ENCODE measurements at places on chromosomes 12 and 14.

DNA sequence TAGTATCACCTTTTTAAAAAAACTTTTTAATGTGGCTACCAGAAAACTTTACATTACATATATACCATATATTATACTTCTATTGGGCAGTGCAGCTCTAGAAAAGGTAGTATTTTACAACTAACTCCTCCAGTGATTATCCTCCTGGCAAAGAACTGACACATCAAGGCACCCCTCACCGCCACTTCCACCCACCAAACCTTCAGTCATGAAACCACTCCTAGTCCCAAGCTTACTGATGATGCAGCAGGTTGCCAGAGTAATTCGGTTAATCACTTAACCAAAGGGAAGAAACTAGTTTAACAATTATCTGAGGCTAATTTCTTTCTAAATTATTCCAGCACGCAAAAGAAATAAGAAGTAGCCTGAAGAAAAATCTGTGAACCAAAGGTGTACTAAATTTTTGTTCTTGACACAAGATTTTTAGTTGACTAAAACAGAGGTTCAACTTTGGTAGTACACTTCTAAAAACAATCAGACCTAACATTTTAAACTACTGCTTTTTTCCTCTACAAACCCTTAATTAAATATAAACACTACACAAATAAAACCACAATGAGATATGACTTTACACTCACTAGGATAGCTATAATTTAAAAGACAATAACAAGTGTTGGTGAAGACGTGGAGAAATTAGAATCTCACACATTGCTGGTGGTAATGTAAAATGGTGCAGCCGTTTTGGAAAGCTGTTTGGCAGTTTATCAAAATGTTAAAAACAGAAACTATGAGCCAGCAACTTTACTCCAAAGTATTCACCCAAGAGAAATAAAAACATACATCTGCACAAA, 16.7 kb downstream of the SPPL3 start:
- DNase-seq: no peak

GRCh38 chr12:62677355-62677754, 210.7 kb downstream of the MON2 start:
- DNase-seq: no peak

DNA sequence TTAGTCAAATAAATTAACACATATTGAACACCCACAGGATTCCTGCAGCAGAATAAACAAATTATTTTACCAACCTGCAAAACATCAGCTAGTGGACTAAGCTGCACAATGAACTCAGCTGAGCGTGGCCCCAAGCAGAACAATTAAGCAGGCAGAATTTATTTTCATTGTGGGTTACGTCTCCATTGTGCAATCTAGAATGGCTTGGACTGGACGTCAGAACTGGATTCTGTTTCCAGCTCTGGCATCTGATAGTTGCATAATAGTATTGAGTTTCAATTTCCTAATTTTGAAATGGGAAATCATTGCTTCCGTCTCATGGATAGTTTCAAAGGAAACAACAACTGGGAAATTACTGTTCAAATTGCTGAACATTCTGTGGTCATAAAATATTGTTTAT, 35.5 kb upstream of the RERG start:
- no peak for DNase-seq

DNA sequence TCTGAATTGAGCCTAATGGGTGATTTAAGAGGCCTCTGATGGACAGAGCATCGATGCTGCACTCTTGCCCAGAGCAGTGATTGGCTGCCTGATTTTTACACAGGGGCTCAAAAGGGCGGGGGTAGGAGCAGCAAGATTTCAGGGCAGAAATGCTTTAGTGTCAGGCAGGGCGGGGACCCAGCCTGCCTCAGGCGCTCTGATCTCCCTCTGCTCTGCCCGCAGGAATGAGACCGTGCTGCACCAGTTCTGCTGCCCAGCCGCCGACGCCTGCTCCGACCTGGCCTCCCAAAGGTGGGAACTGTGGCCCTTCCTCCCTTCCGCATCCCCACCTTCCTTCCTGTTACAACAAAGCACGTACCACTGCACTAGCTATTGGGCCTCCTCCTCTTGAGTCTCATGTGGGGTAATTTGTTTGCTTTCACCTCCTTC, 32.4 kb downstream of the IQSEC3 start:
- DNase-seq: no peak

GRCh38 chr12:4107436-4107878, 166.1 kb upstream of the CCND2 start:
- DNase-seq: peak; percentile 89

DNA sequence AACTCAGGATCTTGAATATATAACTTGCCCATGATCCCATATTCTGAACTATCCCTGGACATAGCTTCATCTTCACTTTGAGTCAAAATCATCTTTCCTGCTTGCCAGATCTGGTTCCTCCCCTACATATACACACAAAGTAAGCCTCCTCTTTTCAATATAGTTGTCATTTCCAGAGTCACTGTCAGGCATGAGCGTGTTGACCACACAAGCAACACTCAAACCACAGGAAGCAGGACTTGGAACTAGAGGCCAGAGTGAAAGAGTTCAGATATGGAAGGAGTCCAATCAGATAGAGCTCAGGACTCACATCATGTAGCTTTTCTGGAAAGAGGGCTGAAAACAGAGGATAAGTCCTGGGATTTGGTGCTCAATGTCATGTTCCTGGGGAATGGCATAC, 1140.6 kb downstream of the BCL11B start:
- no peak for DNase-seq

- no peak for DNase-seq
Measured at GRCh38 chr12:126843915-126844669, 1422.9 kb upstream of the TMEM132C start.

DNA sequence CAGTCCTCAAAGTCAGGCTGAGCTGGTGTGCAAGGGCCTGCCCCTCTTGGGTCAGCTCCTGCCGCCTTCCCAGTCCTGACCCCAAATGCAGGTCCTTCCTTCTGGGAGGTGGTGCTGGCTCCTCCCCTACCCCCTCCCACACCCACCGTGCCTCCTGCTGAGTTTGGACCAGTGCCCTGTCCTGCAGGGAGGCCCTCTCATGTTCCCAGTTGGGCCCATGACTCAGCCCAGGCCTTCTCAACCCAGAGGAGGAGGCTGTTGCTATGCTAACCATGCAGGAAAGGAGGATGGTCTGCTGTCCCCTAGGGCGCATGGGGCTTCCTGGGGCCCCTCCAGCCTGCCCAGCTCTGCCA, 4.4 kb downstream of the ZBTB42 start:
- DNase-seq: peak; percentile 91

- DNase-seq: peak; percentile 23
Measured at GRCh38 chr14:22039938-22040780, 366.5 kb upstream of the OR4E1 start.

GRCh38 chr12:5213990-5214389, 170.3 kb downstream of the KCNA5 start:
- no peak for DNase-seq

DNA sequence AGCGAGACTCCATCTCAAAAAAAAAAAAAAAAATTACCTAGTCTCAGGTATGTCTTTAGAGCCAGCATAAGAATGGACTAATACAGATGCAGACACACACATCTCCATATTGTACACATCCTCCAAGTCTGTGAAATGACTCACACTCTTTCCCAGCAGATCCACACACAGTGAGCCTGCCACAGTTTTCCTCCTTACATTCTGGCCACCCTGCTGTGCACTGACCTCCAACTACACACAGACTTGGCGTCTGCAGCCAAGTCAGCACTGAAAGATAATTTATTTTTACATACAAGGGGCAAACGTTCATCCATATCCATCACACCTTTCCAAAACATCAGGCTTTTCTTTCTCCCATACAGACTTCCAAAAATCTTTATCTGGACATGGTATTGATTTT, 115.9 kb downstream of the SLC25A21 start:
- DNase-seq: no peak

Measured in NB4 (cell line).